Astrocyte of the hippocampus (primary cell): ENCODE measurements at places on chromosomes 6 and 20.

GRCh38 chr6:161186173-161186769 is 87.6 kb downstream of the AGPAT4 start:
- DNase-seq: peak; percentile 80

DNA sequence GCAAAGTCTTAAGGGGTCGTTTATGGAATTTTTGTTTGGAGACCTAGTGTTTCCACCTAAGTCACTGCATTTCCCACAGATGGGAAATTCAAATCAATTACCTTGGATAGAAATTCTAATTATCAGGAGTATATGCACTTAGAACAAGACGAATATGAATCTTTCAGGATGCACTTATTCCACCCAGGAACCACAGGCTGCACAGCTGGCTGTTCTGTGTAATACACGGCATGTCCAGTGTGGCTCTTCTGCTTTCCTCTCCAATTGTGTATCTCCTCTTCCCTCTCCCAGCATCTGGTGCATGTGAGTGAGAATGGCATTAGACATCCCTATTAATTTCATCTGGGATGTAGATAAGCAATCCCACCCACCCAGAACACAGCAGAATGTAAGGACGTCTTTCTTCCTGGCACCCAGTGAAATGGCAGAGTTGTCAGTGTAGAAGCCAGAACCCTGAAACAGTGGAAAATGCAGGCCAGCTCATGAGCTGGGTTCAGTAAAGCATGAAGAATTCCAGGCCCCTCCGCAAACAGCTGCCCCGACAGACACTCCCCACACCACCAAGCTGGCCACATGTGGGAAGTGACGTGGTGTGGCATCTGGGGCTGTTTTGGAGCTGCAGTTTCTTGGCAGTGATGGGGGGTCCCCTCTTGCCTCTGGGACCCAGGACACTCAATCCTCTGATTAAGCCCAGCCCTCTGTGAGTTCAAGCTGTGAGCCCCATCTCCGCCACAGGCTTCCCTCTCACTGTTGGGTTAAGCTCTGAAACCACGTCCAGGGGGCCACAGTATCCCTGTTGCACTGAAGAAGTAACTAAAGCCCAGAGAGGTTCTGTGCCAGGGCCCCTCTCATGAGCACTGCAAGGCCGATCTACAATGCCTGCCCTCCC is 180.1 kb upstream of the CST7 start:
- no peak for DNase-seq

- no peak for DNase-seq
Measured at GRCh38 chr20:3193806-3194616, 10.5 kb downstream of the DDRGK1 start.

DNA sequence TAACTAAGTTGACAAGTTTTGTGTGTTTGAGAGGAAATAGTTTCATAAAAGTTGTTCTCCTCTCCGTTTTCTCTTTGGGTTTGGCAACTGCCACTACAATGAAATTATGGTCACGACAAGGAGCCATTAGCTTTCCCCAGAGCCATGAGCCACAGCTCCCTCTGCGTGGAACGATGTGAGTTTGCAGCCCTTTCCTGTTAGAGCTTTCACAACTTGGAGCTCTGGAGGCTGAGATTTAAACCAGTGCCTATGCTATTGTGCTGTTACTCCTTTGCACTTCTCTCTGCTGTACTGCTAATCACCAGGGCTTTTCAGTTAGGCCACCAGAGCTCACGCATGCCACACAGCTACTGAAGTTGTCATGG is 29.3 kb upstream of the TXNDC5 start:
- DNase-seq: no peak

- DNase-seq: no peak
Measured at GRCh38 chr20:52996658-52997057, 24.5 kb downstream of the TSHZ2 start.

DNA sequence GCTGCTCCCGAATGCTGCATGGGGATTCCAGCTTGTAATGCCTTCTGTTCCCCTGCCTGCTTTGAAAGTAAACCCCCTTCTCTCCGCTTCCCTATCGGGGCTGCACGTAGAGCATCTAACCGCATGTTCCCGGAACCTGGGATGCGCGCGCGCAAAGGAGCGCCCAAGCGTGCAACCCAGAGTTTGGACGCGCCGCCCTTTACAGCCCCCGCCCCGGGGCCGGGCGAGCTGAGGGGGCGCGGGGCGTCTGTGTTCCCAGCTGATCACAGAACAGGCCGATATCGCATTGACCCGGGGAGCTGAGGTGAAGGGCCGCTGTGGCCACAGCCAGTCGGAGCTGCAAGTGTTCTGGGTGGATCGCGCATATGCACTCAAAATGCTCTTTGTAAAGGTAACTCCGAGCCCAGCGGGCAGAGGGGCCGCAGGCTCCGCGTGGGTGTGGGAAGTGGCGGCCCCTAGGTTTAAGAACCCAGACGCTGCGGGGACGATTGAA is 1.4 kb downstream of the LAMP5 start:
- DNase-seq: peak; percentile 34

- no peak for DNase-seq
Measured at GRCh38 chr6:138559143-138559542, 59.8 kb upstream of the NHSL1 start.

DNA sequence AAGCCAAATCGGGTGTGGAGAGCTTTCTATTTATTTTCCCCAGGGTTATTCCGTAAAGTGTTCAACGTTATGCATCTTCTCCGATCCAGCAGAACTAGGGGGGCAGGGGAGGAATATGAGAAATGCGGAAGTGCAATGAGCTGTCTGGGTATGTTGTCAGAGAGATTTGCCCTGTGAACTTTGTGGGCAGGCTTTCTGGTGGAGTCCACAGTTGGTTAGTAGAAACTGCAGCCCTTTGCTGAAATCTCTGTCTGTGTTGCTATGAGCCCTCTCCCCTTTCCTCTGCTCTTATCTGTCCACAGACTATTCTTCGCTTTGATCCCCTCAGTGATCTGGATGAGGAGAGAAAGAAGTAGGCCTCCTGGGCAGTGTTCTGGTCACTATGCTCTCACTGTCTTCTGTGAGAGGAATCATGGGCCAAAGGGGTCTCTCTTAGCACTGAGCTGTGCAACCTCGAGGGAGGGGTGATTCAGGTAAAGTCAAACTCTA is 158.9 kb upstream of the FUT9 start:
- no peak for DNase-seq

GRCh38 chr20:36883977-36884535 is 8.1 kb downstream of the TLDC2 start:
- DNase-seq: no peak
